Stimulated activated naive CD8-positive, alpha-beta T cell treated with anti-CD3 and anti-CD28 coated beads, Interleukin-15, amount 100 ng/mL, for 72 hours (primary cell): ENCODE measurements at places on chromosomes 2 and 18.

DNA sequence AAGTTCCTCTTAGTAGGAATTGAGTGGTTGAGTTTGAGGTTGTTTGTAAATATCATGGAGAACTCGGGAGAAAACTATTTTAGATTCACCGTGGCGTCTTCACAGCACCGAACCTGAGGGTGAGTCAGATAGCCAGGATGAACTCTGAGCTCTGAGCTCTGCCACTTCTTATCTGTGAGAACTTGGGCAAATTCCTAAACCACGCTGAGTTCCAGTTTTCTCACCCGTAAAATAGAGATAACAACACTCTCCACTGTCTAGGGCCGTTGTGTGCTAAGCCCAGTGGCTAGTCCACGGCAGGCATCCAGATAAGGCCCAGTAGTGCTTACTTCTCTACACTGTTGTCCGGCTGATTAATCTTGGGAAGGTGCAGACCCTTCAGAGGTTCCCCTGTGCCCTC, 7.0 kb downstream of the KIF5C start:
- DNase-seq: no peak

DNA sequence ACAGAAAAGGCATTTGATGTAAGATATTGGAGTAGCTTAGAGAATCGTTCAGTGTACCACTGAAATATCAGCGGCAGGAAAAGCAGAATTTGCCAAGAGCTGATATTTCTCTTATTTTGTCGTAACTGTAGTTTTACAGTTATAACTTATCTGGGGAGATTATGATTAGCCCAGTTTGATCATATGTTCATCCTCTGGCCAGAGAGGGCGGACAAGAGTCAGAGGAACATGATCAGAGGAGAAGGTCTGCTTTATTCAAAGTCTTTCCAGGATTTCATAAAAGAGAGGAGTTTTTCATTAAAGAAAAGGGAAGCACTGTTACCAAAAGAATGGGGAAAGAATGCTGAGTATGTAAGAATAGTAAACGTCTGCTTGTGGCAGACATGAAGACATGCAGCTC, 1655.6 kb downstream of the DPP10 start:
- DNase-seq: no peak

GRCh38 chr2:220296174-220296573, 668.7 kb downstream of the SLC4A3 start:
- DNase-seq: no peak

GRCh38 chr2:228988786-228989185, 282.3 kb downstream of the PID1 start:
- DNase-seq: no peak

DNA sequence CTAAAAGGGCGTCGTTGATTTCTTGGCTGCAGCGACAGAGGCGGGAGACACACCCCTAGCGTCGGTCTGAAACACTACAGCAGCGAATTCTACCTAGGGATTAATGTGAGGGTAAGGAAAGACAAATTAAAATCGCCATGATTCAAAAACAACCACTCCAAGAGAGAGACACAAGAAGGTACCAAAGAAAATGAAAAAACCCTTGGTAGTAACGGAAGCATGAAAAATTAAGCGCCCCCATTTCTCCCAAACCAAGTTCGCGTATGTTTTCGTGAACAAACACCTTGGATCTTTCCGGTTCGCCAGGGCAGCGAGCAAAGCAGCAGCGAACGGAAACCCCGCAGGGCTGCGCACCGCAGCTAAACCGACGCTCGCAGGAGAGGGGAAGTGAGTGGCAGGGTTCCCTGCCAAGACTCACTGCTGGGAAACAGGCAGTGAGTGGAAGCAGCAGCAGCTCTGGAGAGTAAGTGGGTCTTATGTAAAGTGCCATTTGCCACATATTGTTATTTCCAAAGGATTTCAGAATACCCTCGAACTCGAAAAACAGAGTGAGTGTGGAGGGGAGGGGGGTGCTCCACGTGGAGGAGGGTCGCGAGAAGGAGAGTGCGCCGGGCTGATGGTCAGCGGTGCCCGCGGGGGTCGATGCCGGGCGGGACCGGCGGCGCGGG, 1.0 kb downstream of the PPP3R1 start:
- peak; percentile 69 for DNase-seq

- no peak for DNase-seq
These were observed 94.9 kb upstream of the TWSG1 start for GRCh38 chr18:9239720-9240119.
